Fibroblast of skin of right biceps (primary cell): ENCODE measurements at places on chromosomes 12 and 14.

GRCh38 chr14:34336501-34336900, 125.5 kb downstream of the SPTSSA start:
- no peak for DNase-seq

DNA sequence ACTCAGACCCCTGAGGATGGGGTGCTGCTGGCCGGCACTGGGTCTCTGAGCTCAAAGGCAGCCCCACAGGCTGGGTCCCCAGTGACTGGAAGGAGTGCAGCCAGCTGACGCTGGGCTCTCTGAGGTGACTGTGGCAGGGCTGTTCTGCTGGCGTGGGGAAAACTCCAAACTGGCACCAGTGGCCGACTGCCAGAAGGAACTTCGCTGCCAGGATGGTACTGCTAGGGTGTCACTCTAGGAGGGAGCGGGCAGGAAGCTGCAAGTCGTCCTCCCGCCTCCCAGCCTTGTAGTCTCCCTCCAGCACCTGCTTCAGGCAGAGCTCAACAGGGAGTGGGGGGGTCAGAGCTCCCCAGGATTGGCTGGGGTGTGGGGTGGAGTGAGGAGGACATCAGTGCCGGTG, 41.3 kb downstream of the CDC42BPB start:
- no peak for DNase-seq

DNA sequence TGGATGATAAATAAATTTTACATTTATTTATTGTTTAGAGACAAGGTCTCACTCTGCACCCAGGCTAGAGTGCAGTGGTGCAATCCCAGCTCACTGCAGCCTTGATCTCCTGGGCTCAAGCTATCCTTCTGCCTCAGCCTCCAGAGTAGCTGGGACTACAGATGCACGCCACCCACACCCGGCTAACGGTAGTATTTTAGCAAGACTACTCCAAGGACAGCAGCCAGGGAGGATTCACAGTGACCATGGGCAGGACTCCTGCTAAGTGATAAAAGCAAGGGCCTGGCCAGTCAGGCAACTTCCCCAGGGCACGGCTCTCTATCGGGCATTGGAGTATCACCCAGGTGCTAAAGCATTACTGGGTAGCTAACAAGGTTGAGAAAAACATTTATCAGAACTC, 55.4 kb downstream of the ARL6IP4 start:
- no peak for DNase-seq

DNA sequence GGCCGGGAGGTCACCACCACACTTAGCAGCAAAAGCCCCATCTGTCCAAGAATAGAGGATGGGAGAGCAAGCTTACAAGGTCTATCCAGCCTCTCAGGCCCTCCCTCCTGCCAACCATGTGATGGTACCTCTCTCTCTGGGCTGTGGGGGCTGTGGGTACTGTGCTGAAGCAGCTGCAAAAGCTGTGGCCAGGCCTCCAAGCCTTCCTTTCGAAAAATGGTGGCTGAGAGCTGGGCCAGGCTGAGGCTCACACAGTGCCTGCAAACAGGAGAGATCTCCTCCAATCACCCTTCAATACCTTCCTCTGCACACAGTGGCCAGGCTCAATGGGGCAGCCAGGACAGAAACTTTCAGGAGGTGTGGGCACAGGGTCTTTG, 1.1 kb downstream of the IPO4 start:
- no peak for DNase-seq

- DNase-seq, result no peak
Observed at GRCh38 chr14:51269634-51270033, 29.6 kb downstream of the TMX1 start.

DNA sequence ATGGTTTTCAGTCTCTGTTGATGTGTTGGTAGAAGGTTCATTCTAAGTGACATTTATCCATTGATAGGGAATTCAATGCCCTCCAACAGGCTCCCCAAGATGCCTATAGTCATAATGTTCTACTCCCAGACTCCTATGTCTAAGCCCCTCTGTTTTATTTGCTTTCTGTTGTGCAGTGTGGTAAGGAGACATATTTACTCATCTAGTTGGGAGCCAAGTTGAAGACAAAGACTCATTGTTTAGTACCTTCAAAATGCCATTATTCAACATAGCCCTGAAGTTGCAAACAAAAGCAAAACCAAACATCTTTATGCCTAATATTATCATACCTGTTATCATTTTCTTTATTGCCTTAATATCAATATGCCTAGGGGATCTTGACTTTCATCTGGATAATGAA, 302.1 kb downstream of the RMST start:
- no peak for DNase-seq
